GM23338 (cell line): ENCODE measurements at places on chromosomes 12 and 14. TPM values are rescaled to one million over a fixed set of nuclear protein-coding genes. Genes with fewer than 3 reads are reported as not detected.

DNA sequence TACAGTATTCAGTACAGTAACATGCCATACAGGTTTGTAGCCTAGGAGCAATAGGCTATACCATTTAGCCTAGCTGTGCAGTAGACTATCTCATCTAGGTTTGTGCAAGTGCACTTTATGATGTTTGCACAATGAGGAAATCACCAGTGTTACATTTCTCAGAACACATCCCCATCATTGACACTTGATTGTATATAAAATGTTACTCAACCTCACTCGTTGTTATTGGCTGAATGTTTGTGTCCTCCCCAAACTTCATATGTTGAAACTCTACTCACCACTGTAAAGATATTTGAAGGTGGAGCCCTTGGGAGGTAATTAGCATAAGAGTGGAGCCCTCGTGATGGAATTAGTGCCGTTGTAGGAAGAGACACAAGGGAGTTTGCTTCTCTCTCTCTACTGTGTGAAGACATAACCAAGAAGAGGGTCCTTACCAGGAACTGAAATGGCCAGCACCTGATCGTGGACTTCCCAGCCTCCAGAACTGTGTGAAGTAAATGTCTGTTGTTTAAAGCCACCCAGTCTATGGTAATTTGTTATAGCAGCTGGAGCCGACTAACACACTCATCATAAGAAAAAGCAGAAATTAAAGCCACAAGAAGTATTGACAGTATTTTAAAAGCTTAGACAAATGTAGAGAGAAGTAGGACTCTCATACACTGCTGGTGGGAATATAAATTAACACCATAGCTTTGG, 3.2 kb upstream of the MED13L start:
- no peak overlapping the region for H3K27ac ChIP-seq
- no peak for DNase-seq
- H3K4me3 ChIP-seq = no peak overlapping the region
- H3K36me3 ChIP-seq = no peaks in the 10 kb centered on the region
- no peaks in the 10 kb centered on the region for H3K27me3 ChIP-seq

GRCh38 chr12:4134448-4135263, 138.9 kb upstream of the CCND2 start:
- no peaks in the 10 kb centered on the region for H3K27me3 ChIP-seq
- peak; percentile 97 for DNase-seq
- peaks cover 24% of the 10 kb centered on the region for H3K4me1 ChIP-seq
- H3K4me3 ChIP-seq = peak overlapping the region; percentile 17
- H3K36me3 ChIP-seq = no peaks in the 10 kb centered on the region

The NRIP2 gene
- polyA plus RNA-seq = 0.40 and 0.66 TPM in 2 replicates

DNA sequence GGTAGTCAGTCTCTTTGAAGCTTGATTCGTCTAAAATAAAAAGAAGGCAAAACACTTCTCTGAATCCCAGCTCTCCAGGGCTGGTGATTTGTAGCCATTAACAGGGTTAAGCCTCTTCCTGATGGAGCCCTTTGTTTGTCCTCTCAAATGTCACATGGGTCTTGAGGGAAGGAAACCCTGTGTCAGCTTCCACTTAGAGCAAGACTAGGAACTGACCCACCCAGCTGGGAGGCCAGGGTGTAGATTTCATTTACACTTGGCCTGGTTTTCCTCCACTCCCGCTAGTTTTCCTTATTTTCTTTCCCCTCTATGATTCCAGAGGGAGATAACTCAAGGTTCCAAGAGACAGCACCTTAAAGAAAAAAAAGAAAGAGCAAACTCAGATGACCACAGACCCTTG, 230.5 kb upstream of the EGLN3 start:
- no peaks in the 10 kb centered on the region for H3K36me3 ChIP-seq
- no peak overlapping the region for H3K4me3 ChIP-seq
- DNase-seq = no peak
- H3K27ac ChIP-seq = no peak overlapping the region

DNA sequence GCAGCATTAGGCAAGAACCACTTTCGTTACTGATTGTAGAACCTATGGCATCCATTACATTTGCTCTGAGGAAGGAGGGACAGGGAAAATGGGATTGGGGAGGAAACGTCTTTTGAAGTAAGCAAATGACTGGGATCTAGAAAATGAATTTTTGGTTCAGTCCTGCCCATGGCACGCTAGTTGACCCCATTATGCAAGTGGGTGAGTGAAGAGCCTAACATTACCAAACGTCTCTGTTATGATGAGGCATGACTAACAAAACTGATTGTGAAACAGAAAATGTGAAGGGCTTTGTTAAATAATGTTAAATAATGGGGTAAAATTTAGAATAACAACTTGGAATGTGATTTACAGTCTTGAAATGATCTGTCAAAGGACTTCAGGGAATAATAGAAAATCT, 38.9 kb downstream of the CPSF2 start:
- no peak for DNase-seq
- no peaks in the 10 kb centered on the region for H3K27me3 ChIP-seq
- H3K4me3 ChIP-seq = no peak overlapping the region
- no peaks in the 10 kb centered on the region for H3K4me1 ChIP-seq

DNA sequence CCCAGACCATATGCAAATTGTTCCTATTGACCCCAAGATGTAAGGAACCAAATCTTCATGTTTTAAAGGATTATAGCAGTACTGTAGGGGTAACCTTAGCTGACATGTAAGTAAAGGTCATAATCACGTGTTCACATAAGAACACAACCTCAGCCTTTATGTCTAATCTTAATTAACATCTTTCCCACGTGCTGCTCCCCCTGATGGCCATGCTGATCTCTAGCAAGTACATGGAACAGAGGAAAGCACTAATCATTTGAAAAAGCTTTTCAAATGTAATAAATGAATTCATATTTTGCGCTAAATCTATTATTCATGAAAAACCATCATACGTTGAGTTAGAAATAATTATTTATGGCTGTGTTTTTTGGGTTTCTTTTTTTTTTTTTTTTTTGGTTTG, 30.5 kb upstream of the ITPR2 start:
- no peaks in the 10 kb centered on the region for H3K36me3 ChIP-seq
- no peak overlapping the region for H3K4me3 ChIP-seq
- no peak overlapping the region for H3K27ac ChIP-seq

The KLRC4 gene
- polyA plus RNA-seq = not detected in 2 replicates
